ENCODE measurements at places on chromosomes 6 and 20.

DNA sequence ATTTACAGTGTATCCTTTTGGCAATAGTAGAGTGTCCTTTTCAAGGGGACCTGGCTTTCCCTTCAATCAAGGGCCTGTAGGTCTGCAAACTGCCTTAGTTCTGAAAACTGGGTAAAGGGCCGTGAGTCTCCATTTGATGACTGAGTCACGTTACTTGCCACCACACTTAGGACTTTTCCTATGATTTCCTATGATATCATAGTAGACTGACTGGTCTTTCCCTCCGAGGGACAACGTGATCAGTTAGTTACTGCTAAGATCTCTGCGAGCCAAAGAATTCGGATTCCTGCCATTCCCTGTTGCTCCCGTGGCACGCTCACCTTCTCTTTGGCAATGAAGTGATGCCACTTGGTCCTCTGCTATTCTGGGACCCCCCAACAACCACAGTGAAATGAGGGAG, 8.4 kb downstream of the ZNF831 start:
- DNase-seq: no peak

- no peak for DNase-seq
These were observed 181.2 kb upstream of the CCN2 start for GRCh38 chr6:132132422-132132821.

GRCh38 chr20:64113796-64114355, 6.5 kb upstream of the NPBWR2 start:
- DNase-seq: no peak

DNA sequence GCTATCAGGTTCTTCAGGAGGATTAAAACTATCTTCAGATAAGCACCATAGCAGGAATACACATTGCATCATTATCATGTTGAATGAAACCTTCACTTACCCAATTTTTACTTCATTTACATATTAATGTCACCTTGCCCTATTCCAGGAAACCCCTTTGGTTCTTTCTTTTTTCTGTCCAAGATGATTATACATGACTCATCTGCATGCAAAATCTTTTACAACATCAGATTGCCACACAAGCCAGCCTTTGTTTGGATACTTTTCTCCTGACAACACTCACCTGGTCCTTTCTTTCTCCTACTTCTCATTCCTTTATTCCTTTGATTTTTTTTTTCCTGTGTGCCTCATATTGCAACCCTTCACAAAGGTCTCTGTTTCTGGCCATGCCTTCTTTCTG, 200.5 kb upstream of the POU3F2 start:
- no peak for DNase-seq

GRCh38 chr6:37910998-37911397, 91.5 kb downstream of the ZFAND3 start:
- no peak for DNase-seq

- no peak for DNase-seq
These were observed 19.3 kb upstream of the LY86 start for GRCh38 chr6:6569096-6569810.

DNA sequence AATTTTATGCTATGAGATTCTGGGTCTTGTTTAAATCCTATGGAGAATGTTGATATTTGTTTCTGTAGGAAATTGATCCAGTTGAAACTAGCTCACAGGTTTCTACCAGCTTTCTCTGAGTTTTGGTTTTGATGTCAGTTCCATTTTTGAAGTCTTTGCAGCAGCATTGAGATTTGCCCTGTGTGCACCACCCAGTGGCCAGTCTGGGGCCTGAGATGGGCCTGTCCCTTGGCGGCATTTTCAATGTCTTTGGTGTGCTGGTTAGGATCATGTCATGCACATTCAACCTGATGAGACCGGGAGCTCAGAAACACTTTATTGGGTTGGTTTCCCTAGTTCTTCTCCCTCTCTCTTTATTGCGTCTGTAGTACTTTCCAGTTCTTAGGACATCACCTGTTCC, 395.2 kb upstream of the MAP3K7 start:
- no peak for DNase-seq

DNA sequence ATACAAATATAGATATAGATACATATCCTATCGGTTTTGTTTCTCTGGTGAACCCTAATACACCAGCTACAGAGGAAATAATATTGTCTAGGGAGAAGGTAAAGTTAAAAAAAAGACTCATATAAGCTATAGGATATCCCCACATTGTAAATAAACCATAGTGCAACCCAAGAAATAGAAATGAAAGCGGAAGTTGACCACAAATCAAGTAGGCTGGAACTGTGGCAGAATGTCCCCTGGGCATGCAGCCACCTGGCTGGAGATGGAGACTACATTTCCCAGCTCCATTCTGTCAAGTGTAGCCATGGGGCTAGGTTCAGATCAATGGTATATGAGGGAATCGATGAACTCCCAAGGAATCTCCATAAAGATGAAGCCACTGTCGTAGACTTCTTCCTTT, 70.1 kb upstream of the RPS6KA2 start:
- no peak for DNase-seq

DNA sequence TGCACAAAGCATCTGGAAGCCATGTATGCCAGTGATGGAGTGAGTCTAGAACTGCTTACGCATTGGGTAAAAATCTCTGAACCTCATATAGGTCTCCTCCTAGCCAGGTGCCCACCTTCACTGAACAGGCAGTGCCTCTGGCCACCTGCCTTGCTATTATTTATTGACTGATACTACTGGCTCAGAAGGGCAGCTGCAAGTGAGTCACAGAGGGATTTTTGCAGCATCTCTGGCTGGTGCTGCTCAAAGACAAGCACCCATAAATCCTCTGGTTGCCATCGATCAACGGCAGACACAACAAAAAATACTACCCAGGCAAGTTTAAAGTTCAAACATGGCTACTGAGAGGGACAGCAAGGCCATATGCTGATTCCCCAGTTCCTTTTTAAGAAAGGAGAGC, 279.4 kb downstream of the UBE3D start:
- no peak for DNase-seq

DNA sequence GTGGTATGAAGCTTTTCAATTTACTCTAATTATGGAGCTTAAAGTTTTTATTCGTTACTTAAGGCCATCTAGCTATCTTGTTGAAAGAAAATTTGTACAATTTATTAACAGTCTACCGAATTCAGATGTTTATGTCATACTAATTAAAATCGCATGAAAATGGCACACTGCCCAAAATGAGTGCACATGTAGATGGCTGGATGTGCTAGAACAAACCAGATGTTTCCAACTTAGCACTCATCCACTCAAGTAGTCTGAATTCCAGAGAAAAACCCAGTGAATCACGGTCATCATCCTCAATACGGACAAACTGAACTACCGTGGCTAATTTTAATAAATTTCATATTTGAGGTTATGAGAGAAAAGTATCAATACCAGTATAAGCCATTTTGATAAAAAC, 70.4 kb downstream of the COL12A1 start:
- no peak for DNase-seq

DNA sequence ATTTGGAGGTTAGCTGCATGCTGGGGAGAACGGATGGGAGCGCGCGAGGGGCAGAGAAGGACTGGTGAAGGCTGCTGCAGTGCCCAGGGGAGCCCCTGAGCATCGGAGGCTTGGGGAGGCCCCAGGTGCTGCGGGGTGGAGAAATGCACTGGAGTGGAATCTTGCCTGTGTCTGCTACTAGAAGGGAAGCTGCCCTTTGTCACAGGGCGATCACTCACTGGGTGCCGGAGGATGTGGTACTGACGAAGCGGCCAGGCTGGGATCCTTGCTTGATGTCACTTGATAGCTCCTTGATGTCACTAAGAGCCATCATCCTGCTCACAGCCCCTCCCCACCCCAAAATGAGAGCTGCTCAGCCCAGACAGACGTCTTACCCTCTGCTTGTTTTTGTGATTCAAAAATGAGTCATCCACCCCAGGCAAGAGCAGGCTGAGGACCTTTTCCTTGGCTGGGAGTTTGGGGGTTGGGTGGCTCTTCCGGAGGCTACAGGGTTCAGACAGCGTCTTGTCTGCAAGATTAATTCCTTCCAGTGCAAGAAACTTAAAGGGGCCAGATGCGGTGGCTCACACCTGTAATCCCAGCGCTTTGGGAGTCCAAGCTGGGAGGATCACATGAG, 62.6 kb upstream of the PMEPA1 start:
- DNase-seq: no peak
